ENCODE measurements at places on chromosomes 13 and 19.

- DNase-seq: peak; percentile 30
Observed at GRCh38 chr13:99796175-99796819, 175.3 kb downstream of the ZIC5 start.

GRCh38 chr19:41298348-41298964 lies 11.5 kb upstream of the CCDC97 start:
- peak; percentile 64 for DNase-seq

- DNase-seq: no peak
Observed at GRCh38 chr19:3669947-3670795, 30.1 kb downstream of the PIP5K1C start.

DNA sequence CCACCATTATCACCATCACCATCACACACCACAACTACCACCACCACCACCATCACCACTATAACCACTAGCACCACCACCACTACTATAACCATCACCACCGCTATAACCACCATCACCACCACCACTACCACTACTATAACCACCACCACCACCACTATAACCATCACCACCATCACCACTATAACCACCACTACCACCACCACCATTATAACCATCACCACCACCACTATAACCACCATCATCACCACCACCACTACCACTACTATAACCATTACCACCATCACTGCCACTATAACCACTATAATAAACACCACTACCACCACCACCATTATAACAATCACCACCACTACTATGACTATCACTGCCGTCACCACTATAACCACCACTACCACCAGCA lies 173.2 kb downstream of the DCLK1 start:
- DNase-seq: no peak

- DNase-seq: peak; percentile 31
Observed at GRCh38 chr19:8069096-8069973, 16.8 kb downstream of the CCL25 start.

- no peak for DNase-seq
Observed at GRCh38 chr19:13010038-13010991, 15.0 kb downstream of the NFIX start.

DNA sequence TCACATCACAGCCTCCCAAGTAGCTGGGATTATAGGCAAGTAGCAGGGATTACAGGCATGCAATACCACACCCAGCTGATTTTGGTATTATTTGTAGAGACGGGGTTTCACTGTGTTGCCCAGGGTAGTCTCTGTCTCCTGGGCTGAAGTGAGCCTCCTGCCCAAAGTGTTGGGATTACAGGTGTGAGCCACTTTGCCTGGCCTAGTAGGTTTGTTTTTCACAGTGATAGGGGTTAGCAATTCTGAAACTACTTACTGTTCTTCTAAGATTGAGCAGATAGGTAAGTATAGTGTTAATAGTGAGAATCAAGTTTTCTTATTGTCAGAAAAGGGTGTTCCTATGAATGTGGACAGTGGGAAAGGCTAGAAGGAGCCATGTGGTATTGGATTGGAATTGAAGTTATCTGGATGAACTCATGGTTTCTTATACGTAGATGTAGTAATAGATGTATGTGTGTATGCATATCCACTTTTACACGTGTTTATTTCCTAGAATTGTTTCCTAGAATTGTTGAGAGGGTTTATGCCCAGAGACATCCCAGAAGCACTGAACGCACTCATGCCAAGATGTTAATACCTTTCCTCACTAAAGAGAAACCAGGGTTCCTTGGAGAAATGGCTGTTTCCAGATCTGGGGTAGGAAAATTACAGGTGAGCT lies 49.1 kb downstream of the SAE1 start:
- no peak for DNase-seq

- no peak for DNase-seq
Observed at GRCh38 chr19:21850656-21851255, 14.8 kb upstream of the ZNF43 start.

DNA sequence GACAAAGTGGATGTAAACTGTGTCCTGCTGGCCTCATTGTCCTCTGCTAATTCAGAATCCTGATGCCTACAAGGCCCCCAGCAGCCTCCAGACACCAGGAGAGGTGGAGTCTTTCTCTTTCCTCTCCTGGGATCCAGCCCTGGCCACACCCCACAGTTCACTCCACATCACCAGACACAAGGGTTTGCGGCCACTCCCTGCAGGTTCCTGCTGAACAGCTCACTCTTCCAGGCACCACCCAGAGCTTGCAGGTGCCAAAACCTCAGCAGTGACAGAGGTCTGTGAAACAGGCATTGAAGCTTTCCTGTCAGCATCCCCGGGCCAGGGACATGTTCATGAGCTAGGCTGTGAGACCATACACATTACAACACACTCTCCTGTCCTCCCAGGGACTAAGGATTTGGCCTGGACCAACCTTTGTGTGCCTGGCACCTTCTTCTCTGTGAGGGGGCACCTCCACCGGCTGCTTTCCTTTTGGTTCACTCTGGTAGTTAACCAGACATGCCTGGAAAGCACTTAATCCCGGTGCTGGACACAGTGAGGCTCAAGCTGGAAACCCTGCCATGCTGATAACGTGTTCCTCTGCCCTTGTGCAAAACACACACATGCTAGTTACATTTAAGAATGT lies 11.1 kb upstream of the ATP12A start:
- DNase-seq: no peak

DNA sequence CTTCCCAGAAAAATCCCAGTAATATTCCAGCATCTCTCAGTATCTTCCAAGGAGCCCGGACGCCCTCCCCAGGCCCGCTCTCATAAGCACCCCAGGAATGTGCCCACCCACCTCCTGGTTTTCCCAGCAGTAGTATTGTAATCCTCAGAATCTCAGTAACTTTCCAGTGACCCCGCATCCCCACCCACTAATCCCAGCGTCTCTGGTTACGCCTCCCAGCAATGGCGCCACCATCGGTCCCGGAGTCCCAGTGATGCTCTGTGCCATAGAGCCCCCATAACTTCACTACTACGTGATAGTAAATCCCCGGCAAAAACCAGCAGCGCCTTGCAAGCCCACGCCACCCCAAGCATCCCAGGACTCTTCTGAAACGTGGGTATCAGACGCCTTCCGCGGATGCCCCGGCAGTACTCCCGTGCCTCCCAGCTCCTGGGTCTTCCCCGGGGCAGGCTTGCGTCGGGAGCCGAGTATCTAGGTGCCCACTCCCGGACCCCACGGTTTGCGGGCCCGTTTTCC lies 928 bp upstream of the PNPLA6 start:
- peak; percentile 39 for DNase-seq

GRCh38 chr13:51834581-51835171 lies 10.3 kb downstream of the TMEM272 start:
- no peak for DNase-seq

- DNase-seq: no peak
Observed at GRCh38 chr19:32924200-32924599, 47.6 kb downstream of the CEP89 start.

DNA sequence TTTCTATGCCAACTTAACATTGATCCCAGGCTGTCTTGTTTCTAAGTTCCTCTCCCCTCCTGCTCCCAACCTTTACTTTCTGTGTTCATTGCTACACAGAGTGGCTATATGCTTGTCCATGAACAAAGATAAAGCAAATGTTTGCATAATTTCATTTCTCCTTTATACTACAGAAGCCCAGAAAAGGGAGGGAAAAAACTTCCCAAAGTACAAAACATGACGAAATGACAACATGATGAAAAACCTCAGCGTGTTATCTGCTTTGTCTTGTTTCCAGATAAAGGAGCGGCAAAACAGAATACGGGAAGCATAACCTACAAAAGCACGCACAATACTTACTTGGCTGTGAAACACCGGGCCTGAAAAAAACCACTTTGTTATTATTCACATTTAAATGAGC lies 336.8 kb downstream of the DNAJC15 start:
- DNase-seq: no peak

DNA sequence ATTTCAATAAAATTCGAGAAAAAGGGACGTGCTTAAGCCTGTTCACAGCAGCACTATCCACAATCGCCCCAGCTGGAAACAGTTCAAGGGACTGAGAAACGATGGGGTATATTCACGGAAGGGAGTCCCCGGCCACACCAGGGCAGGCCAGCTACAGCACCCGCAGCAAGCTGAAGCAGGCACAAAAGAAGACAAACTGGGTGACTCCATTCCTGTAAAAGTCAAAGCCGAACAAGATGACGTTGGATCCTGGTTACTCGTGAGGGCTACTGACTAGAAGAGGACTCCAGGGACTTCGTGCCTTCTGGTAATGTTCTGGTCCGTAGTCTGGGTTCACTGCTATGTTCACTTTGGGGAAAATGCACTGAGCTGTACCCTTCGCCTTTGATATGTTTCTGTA lies 57.6 kb downstream of the COL4A1 start:
- DNase-seq: no peak

GRCh38 chr13:89375839-89376238 lies 1704.7 kb downstream of the SLITRK5 start:
- DNase-seq: no peak

Data from MM.1S (cell line).